ENCODE measurements at places on chromosomes 11 and 22.

DNA sequence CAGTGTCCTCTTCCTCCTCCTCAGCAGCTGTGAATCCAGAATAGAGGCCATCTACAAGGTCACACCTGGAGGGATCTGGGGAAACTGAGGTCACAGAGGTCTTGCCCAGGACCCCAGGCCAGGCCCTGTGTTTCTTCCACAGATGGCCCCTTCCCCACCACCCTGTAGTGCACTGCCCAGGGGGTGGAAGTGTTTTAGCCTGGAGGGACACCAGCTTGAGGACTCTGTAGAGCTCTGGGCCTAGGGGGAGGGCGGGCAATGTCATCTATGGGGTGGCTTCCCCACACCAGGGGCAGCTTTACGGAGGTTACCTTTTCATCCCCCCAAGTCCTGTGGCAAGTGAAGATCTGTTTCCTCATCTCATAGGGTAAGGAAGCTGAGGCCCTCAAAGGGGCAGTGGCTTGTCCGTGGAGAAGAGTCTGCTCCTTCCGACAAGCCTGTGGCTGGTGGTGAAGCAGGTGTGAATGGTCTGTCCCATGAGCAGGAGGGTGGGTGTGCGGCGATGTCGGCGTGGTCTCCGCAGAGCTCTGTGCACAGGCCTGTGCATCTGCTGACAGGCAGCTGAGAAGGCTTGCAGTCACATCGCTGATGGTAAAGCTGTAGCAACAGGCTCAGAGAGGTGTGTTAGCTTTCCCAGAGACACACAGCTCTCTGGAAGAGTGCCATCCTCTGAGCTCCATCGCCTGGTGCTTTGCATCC lies 74.1 kb upstream of the WNT7B start:
- no peak for DNase-seq

- no peak for DNase-seq
Observed at GRCh38 chr11:133681901-133682300, 149.6 kb upstream of the OPCML start.

GRCh38 chr11:76114238-76114637 lies 92.1 kb downstream of the WNT11 start:
- no peak for DNase-seq

GRCh38 chr22:31092161-31092560 lies 11.0 kb downstream of the SMTN start:
- no peak for DNase-seq

DNA sequence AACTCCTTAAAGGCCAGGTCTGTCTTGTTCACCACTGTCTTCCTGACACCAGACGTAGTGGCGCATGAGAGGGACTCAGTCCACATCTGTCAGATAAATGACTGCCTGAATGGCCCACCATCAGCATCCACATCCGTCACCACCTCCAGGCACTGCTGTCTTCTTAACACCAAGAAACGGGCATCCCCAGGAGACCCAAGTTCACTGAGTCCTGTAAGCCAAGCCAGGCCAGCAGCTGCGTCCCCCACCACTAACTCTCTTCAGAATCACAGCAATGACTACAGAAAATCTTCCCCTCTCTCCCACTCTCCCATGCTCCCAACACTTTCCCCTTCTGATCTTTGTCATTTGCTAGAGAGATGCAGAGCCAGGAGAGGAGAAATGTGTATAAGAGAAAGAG lies 47.3 kb upstream of the LRRC32 start:
- DNase-seq: no peak

- DNase-seq: no peak
Observed at GRCh38 chr11:11230087-11230486, 123.0 kb downstream of the CSNK2A3 start.

GRCh38 chr11:85712953-85713352 lies 27.0 kb upstream of the CCDC89 start:
- no peak for DNase-seq

GRCh38 chr11:78840200-78840599 lies 265.5 kb upstream of the NARS2 start:
- DNase-seq: no peak

DNA sequence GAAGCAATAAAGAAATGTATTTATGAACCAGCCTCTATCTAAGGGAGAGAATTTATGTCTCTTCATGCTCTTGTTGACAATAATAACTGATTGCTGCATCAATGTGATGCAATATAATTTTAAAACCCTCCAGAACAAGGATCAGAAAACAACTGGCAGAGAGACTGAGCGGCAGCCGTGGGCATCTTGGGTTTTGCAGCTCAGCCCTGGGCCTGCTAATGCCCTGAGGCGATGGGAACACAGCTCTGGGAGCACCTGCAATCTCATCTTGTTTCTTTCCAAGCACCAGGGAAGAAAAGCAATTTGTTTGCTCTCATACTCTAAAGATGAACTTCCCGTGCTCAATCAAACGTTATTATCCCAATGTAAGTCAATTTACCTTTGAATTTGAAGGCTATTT lies 245.7 kb downstream of the ST3GAL4 start:
- no peak for DNase-seq

GRCh38 chr11:48242501-48242900 lies 2.4 kb upstream of the OR4X2 start:
- DNase-seq: no peak

DNA sequence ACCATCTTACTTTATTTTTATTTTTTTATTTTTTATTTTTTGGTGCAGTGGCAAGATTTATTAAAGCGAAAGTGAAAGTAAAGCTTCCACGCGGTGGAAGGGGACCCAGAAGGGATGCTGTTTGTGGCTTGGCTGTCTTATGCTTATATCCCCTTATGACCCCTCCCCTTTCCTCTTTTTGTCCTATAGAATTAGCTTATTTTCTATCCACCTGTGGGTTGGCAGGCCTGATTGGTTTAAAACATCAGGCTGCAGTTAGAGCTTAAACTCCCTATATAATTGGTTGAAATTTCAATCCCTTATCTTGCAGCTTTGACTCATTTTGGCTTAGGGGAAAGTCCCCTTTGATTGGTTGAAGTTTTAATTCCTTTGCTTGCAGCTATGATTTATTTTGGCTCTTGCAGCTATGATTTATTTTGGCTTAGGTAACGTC lies 50.5 kb downstream of the NNMT start:
- no peak for DNase-seq

GRCh38 chr11:16839821-16840220 lies 101.4 kb downstream of the C11orf58 start:
- DNase-seq: no peak

DNA sequence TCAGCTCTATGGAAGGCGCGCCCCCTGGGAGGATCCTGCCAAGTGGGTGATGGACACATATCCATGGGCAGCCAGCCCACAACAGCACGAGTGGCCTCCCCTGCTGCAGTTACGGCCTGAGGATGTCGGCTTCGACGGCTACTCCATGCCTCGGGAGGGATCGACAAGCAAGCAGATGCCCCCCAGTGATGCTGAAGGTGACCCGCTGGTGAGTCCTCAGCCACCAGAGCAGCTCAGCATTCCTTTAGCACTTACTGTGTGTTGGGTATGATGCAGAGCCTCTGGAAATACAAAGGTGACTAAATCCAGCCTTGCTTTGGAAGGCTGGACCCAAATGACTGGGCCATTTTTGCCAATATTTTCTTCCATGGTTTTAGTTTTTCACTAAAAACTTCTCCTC lies 45.7 kb downstream of the DBX1 start:
- DNase-seq: no peak

GRCh38 chr11:67442504-67443404 lies 522 bp downstream of the CORO1B start:
- DNase-seq: no peak

GRCh38 chr11:94325681-94326080 lies 21.3 kb downstream of the IZUMO1R start:
- DNase-seq: no peak

Measured in stimulated activated CD4-positive, alpha-beta T cell treated with anti-CD3 and anti-CD28 coated beads, Interleukin-1b, Interleukin-23, amount 100 ng/mL, for 1 hour (primary cell).